ENCODE measurements at places on chromosomes 1 and 21. TPM values are rescaled to one million over a fixed set of nuclear protein-coding genes. Genes with fewer than 3 reads are reported as not detected.

PCNX2 gene
- total RNA-seq: 49.8 TPM

PLA2G4A gene
- total RNA-seq: 45.3 TPM

SPRR4 gene
- total RNA-seq: not detected

ATP8B2 gene
- total RNA-seq: 40.7 TPM

S100A3 gene
- 6.5 TPM for total RNA-seq

CYP4A22 gene
- 0.23 TPM for total RNA-seq

TSPEAR gene
- 0.10 TPM for total RNA-seq

Measured in ureter (tissue), 1 donor.